Kidney (tissue), 22 donors: ENCODE measurements at places on chromosomes 13 and 19.

- DNase-seq, result no peak
These were observed 65.5 kb upstream of the SIAH3 start for GRCh38 chr13:45917019-45917418.

DNA sequence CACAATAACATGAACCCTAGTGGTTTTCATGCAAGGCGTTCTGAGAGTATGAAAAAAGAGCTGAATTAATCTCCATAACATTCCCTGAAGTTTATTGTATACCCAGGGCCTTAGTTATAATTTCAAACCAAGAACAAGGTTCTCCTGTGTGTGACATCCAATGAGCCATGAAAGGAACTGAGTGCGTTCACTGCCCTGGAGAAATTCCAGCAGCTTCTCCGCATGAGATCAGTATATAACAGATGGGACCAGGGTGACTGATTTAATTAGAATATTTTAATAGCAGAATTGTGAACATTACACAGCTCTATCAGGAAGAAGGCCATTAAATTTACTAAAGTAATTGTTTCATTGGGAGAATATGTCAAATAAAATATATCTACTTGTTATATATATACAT, 1190.5 kb upstream of the SLC10A2 start:
- no peak for DNase-seq

- DNase-seq, result no peak
These were observed 7.3 kb upstream of the PSMD8 start for GRCh38 chr19:38367041-38367440.

DNA sequence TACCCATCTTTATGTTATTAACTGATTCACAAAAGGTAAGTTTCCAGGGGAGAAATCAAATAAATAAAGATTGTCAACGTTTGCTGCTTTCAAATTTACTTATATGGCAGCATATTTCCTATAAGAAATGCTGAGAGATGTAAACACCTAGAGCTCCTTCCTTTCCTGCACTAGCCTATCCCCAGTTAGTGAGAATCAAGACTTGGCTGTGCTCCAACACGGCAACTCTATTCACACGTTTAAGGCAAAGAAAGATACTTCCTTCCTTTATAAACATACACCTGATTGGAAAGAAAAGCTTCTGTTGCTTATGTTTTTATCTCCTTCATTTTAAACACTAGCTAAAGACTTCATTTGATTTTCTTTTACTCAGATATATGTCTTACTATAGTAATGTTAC, 107.0 kb downstream of the PCDH9 start:
- no peak for DNase-seq

DNA sequence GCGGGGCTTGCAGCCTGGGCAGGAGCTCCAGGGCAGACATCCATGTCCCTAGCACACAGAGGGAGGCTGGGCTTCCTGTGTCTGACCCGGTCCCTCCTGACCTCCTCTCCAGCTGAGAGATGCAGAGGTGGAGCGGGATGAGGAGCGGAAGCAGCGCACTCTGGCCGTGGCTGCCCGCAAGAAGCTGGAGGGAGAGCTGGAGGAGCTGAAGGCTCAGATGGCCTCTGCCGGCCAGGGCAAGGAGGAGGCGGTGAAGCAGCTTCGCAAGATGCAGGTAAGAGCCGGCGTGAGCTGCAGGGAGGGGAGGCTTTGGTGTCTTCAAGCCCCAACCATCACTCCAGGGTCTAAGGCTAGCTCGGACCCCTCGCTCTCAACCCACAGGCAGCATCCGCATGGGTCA, 38.4 kb downstream of the KCNC3 start:
- DNase-seq, result no peak

DNA sequence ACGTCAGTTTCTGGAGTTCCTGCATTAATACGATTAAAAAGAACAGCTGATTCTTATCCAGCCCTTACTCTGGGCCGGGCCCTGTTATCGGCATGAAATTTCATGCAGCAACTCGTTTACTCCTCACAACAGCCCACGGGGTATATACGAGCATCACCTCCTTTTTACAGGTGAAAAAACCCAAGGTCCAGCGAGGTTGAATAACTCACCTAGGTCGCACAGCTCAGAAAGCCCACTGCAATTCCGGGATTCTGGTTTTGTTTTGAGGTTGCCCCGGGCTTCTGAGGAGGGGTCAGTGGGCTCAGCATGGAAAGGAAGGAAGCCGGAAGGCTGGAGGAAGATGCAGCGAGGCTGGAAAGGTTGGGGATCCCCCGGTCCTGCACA, 577 bp upstream of the ACP7 start:
- no peak for DNase-seq

DNA sequence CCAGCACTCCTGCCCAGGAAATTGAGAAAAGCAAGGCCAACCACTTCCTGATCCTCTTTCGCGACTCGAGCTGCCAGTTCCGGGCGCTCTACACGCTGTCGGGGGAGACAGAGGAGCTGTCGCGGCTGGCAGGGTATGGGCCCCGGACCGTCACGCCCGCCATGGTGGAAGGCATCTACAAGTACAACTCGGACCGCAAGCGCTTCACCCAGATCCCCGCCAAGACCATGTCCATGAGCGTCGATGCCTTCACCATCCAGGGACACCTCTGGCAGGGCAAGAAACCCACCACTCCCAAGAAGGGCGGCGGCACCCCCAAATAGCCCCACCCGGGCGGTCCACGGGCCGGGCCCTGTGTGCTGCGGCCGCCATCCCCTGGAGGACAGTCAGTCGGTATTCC, 11.6 kb downstream of the XAB2 start:
- no peak for DNase-seq
